ENCODE measurements at places on chromosomes 1 and 21. TPM values are rescaled to one million over a fixed set of nuclear protein-coding genes. Genes with fewer than 3 reads are reported as not detected.

DNA sequence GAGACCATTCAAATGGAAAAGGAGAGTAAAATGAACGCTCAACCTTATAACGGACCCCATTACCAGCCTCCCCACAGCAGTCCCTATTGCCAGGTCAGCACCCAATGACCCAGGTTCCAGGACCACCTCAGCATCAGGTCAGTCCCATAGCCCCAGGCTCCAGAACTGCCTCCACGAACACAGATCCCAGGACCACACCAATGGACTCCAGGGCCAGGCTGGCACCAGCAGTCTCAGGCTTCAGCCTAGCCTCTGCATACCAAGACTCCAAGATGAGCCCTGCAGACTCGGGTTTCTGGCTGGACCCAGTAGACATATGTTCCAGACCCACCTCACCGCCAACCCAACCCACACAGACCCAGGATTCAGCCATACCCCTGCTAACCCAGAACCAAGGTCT is 625.0 kb upstream of the RGS18 start:
- ATAC-seq: no peak

DNA sequence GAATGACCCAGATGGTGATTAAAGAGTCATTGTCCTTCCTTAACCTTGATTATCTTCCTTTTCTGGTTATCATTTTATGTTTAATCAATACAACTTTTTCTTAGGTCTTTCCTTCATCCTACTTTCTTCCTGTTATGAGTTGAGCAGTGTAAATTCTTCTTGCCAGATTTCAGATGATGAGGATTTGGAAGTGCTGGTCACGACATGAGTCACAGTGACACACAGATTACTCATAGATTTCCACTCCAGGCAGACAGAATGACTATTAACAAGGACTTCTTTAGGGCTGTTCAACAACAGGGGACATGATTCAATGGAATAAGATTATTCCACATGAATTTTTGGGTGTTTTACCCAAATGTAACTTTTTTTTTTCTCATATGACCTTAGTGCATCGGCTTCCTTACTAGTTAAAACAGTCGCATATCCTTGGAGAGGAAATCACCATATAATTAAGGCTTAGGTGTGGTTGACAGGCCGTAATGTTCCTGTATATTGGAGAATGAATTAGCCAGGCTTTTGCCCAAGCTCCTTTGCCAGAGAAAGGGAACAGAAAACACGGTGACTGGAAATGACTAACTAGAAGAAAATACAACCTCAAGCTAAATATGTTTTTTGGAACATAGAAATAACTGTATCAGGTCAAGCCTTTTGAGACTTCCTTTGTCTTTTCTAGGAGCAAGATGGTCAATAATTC is 44.2 kb downstream of the PRRX1 start:
- ATAC-seq: peak; percentile 87

DNA sequence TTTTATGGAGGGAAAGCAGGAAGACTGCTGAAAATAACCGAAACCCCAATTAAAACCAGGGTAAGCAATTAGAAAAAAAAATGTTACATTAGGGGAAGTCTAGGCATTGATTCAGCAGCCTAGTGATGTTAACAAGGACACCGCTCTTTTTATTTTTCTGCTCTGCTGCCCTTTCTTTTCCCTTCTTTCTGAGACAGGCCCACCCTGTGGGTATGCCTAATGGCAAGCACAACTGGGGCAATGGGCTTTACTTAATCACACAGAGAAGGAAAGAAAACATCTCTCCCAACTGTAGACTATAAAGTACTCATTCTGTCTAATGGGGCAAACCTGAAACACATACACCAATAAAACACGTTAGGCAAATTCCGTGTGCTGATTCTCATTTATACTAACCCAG is 69.6 kb downstream of the GBP6 start:
- ATAC-seq: no peak

DNA sequence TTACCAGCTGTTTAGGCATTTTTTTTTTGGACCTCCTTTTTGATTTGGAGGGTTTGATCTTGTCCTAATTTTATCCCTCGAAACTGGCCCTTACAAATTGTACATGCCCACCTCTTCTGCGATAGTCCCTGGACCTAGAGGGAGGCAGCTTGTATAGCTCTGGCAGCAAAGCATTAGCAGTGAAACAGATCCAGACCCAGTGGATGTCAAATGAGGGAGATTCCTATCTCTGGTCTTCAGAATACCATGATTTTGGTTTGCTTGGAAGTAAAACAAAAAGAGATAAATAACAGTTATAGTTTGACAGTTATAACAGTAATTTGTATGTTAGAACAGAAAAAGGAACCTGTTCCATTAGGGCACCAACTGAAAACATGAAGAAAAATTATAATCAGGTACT is 123.6 kb downstream of the MIS18A start:
- ATAC-seq: no peak

- no peak for ATAC-seq
These were observed 57.0 kb downstream of the CNIH3 start for GRCh38 chr1:224673141-224673540.

GRCh38 chr1:23500466-23500865 is 16.5 kb upstream of the ASAP3 start:
- ATAC-seq: no peak

GRCh38 chr1:43363283-43363934 is 4.4 kb downstream of the ELOVL1 start:
- no peak for ATAC-seq

Gene PROK1
- not detected for total RNA-seq

GRCh38 chr1:24963099-24963872 is 33.2 kb upstream of the RUNX3 start:
- no peak for ATAC-seq

Gene C1orf141
- 0.71 TPM for total RNA-seq

GRCh38 chr1:181112071-181112929 is 23.8 kb downstream of the IER5 start:
- ATAC-seq: no peak

DNA sequence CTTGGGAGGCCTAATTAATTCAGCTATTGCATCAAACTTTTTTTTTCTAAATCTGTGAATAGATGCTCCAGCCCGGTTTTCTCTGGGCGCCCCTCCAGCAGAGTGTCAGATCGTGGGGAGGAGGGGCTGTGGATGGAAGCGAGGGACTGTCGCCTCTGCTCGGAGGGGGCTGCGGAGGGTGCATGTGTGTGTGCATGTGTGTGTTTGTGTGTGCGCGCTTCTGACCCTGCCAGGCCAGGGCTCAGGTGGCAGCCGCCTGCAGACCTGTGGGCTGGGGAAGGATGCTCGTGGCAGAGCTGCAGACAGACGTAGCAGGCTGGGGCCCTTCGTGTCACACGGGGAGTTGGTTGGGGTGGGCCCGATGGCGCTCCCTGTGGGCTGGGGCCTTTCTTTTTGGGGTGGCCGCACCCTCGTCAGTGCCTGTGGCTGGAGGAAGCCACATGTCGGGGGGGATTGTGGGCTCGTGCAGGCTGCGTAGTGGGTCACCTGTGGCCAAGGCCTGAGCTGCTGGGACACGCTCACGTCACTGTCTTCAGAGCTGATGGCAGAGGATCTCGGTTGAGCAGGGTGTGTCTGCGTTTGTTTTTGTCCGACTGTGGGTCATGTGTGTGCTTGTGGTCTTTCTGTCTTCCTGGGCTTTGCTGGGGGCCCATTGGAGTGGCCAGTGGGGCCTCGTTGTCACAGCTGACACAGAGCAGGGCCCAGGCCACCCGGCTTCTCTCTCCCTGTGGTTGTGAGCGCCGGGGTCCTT is 2.8 kb downstream of the SKI start:
- ATAC-seq: no peak

GRCh38 chr1:175744833-175745232 is 1.4 kb upstream of the TNR start:
- ATAC-seq: no peak

Gene COL11A1
- total RNA-seq: not detected

Gene MRPS14
- total RNA-seq: 25.0 TPM

- ATAC-seq: no peak
These were observed 104.0 kb downstream of the ATG4C start for GRCh38 chr1:62887799-62888507.

GRCh38 chr1:150409504-150410362 is 45.8 kb downstream of the RPRD2 start:
- ATAC-seq: no peak

- no peak for ATAC-seq
These were observed 16.6 kb upstream of the DISP3 start for GRCh38 chr1:11462224-11462923.

GRCh38 chr1:114104949-114105348 is 48.7 kb downstream of the SYT6 start:
- no peak for ATAC-seq

DNA sequence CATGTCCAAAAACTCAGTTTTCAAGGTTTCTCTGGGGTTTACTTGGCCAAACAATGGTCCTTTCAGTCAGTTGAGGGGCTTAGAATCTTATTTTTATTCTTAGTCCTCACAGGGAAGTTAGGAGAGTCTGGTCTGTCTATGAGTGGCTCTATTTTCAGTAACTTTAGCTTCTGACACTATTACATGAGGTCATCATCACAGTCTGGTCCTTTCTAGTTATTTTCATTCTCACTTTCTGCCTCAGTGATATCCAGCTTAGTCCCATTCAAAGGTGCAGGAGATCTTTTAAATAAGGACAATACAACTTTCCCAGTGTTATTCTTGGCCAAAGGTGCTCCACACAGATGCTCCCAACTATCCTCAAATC is 30.0 kb upstream of the FGGY start:
- no peak for ATAC-seq

- no peak for ATAC-seq
These were observed 121.3 kb downstream of the CACNA1E start for GRCh38 chr1:181604482-181605249.

GRCh38 chr21:46544003-46544402 is 60.9 kb downstream of the S100B start:
- ATAC-seq: no peak

DNA sequence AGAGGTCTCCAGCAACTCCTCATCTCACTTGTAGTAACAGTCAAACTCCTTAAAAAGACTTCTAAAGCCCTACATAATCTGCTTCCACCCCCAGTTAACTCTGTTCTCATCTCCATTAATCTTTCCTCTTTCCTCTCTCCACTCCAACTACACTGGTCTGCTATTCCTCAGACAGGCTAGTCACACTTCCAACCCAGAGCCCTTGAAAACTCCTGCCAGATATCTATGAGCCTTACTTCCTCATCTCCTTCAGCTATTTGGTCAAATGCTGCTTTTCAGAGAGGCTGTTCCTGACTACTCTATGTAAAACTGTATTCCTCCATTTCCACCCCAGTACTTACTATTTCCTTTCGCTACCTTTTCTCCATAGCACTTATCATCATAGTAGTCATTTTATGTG is 24.4 kb downstream of the PCP4L1 start:
- no peak for ATAC-seq

- ATAC-seq: no peak
These were observed 41.8 kb downstream of the S100B start for GRCh38 chr21:46562964-46563607.

Gene CR1
- total RNA-seq: 0.19 TPM

Gene TSNAX
- total RNA-seq: 34.5 TPM

Gene NBPF10
- total RNA-seq: 3.4 TPM

DNA sequence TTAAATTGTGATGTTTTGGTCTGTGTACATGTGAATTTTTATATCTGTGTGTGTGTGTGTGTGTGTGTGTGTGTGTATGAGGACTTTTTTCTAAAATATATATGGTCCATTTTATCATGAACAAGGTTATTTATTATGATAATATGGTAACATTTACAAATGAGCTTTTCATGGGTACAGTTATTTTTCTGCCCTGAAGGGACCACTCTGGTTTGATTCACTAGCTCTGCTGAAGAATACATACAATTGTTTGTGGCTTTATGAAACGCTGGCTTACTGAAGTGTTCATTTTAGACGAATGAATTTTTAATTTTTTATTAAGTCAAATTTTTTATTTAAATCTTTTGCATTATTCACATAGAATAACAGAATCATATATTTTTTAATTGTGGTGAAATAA is 71.9 kb downstream of the SPATA46 start:
- no peak for ATAC-seq

Gene AQP10
- total RNA-seq: not detected

- ATAC-seq: no peak
These were observed 153.8 kb downstream of the PLPP3 start for GRCh38 chr1:56425494-56426037.

Gene MEAF6
- 53.1 TPM for total RNA-seq

DNA sequence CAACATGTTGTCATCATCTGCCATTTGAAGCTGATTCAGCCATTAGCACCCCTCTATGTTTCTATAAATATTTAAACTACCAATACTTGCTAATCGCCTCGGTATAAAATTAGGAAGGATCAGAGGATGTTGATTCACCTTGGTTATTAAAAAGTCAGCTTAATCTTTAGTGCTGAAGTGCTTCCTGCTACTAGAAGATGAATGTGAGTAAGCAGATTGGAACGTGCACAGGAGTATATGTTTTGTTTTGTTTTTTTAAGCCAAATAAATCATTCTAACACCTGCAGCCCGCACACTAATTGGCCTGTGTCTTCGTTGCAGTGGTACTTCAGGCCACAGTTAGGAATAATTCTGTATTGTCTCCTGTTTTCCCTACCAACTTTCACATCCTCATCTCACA is 485.7 kb downstream of the AJAP1 start:
- no peak for ATAC-seq

Gene OR2L13
- not detected for total RNA-seq

Gene CHD1L
- total RNA-seq: 76.1 TPM

- ATAC-seq: peak; percentile 85
These were observed 19.7 kb upstream of the RBBP5 start for GRCh38 chr1:205141236-205142101.

All from activated T-helper 17 cell treated with anti-CD3 and anti-CD28 coated beads, Interleukin-2, amount 50 U/mL, for 72 hours (primary cell).